ENCODE measurements at places on chromosomes 12 and 14.

DNA sequence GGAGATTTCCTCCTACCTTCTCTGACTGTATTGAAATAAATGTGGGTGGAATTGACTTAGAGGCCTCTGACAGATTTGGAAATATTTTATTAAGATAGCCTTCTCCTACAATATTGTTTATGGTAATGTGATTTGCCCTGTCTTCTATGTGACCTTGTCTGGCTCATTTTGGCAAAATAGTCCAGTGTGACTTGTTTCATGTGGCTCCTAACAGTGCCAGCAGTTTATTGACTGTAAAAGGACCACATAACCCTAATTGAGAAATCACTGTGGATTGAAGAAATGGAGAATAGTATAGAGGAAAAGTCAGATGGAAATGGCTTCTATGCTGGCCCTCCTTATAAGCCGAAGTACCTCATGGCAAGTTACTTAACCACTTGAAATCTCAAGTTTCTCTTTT, 170.9 kb upstream of the PTPRQ start:
- no peak for DNase-seq

DNA sequence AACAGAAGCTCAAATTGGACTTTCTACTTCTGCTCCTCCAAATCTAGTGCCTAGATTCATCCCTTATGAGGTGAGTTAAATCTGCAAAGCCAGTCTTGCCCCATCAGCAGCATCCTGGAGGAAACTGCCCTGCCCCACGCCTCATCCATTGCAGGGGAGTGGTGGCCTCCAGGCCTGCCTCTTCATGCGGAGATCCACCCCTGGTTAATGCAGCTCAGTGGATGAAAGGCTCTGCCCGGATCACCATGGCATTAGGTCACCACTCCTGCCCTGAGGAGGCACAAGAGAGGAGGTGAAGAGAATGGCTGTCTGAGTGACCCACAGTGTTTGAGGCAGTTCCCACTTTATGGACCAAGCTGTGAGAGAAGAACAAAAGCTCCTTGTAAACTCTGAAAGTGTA, 218.1 kb downstream of the C12orf75 start:
- no peak for DNase-seq

- peak; percentile 41 for DNase-seq
Measured at GRCh38 chr12:32502693-32503502, 103.5 kb downstream of the FGD4 start.

GRCh38 chr12:89507015-89507824, 17.4 kb downstream of the GALNT4 start:
- no peak for DNase-seq

- DNase-seq: no peak
Measured at GRCh38 chr14:93040982-93041381, 74.7 kb downstream of the ITPK1 start.

DNA sequence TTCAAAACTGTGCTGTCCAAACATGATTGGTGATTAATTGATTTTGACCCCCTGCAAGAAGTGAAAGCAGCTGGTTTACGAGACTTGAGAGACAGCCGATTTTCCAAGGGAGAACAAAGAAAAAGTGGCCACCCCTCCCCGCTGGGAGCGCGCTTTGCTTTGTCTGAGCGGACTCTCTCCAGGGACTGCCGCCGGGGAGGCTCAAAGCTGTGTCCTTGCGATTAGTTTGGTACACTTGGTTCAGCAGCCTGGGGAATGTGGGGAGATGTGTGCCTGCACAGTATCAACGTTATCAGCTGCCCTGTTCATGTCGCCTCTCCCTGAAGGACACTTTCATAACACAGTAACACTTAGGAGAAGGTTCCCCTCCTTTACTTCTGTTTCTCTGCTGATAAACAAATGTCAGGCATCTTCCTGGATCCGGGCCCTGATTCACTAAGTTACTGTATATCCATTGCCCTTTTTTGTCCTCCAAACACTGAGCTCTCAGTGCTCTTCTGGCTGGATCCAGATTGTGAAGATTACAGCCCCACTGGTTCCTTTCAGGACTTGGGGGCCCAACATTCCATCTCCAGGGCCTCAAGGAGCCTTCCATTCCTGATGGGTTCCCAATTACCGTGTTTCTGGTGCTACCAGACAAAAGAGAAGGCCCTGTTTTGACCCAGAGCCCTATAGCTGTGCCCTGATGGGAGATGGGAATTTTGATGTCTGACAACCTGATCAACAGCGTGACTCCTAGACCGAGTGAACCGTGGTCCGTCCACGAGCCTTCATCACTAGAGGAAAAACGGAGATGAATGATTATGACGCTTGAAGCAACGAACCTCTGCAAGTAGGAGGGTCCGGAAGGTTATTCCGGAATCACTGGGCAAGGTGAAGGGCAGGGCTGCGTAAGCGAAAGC, 31.7 kb upstream of the TUBA1C start:
- DNase-seq: peak; percentile 93

DNA sequence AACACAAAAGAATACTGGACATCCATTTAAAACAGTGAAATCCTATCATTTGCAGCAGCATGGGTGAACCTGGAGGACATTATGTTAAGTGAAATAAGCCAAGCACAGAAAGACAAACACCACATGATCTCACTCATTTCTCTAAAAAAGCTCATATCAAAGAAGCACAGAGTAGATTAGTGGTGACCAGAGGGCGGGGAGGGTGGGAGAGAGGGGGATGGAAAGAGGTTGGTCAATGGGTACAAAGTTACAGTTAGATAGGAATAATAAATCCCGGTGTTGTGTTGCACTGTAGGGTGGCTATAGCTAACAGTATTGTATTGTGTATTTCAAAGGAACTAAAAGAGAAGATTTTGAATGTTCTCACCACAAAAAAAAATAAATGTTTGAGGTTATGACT, 52.4 kb downstream of the DUSP6 start:
- DNase-seq: peak; percentile 51

GRCh38 chr12:65965358-65965757, 141.1 kb downstream of the HMGA2 start:
- no peak for DNase-seq

GRCh38 chr12:2754208-2754607, 40.6 kb upstream of the FKBP4 start:
- DNase-seq: no peak

- DNase-seq: peak; percentile 96
Measured at GRCh38 chr12:89393551-89394121, 41.3 kb upstream of the DUSP6 start.

DNA sequence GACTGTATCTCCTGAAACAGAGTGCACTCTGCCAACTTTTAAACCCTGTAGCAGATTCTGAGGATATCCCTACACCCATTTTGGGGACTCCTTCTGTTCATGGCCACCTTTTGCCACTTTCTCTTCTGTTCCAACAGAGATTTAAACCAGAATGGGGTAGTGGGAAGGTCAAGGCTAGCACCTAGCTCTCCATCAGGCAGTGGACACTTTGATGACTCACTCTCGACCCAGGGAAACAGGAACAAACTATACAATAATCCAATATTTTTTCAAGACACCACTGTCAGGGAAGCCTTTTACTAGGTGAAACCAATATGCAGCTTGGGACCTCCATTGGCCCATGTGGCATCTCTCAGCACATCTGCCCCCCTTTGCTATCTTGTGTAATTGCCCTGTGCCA, 103.6 kb downstream of the DAAM1 start:
- no peak for DNase-seq

DNA sequence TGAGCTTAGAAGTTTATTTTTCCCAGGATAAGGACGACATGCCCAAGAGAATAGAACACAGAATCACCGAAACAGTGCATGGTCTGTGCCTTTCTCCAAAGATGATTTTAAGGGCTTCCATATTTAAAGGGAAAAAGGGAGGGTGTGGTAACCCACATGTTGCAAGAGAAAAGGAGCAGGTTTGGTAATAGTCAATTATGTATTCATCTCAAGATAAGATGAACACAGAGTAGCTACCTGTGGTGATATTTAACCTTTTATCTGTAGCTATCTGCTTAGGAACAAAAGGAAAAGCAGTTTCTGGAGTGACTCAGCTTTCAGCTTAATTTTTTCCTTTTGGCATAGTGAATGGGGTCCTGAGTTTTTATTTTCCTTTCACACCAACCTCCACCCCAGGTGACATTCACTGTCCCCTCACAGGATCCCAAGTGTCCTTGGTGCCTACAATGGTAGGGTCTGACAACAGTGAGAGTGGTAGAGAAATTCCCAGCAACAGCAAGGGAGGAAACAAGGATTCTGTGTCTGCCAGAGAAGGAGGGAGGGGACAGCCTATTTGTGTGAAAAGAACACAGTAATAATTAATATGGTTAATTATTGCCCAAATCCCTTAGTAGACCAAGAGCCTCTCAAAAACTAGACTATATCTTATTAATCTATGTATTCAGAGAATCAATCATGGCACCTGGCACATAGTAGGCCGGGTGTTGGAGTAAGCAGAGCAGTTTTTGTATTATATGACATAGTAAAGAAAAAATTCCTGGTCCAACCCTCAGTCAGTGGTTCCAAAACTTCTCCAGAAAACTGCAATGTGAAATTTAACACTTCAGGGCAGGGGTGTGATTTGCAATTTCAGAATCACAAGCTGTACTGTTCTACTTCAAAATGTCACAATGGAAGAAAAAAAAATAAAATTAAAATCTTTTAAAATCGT, 154.5 kb downstream of the PHLDA1 start:
- no peak for DNase-seq

- peak; percentile 44 for DNase-seq
Measured at GRCh38 chr12:459430-460258, at the start of gene B4GALNT3. B4GALNT3 (plus strand) TSS chr12:459939; CDS start chr12:460377, 438 bp downstream.

GRCh38 chr12:12461923-12462315, 100.7 kb downstream of the DUSP16 start:
- no peak for DNase-seq

DNA sequence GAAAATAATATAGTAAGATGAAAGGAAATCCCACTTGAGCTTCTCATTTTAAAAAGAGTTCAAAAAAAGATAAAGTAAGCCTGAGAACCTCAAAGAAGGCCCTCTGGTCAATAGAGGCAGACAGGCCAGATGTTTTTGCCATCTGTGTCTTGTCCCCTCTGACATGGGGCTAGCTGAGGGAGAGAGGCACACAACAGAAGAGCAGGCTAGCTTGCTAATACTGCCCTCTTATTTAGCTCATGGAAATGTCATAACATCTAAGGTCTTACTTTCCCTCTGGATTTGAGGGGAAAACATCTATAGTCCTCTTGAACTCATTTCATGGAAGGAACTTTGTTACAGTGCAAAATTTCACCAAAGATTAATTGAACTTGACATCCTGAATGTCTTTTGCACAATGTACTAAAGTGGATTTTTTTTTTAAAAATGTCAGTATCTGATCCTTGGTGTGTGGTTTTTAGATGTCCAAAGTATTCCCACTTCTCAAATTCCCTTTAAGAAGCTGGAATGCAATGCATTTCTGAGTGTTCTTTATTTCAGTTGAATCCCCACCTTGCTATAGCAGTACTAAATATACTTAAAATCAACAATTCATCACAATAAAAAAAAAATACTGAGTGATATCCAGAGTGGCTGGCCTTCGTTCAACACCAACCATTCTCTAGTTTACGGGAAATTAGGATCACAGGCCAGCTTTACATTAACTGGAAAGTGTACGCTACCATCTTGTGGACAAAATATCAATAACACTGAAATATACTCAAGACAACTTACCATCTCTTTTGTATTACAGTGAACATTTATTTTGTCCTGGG, 176.7 kb downstream of the PAH start:
- peak; percentile 25 for DNase-seq

GRCh38 chr14:23228812-23229211, 8.9 kb upstream of the RNF212B start:
- DNase-seq: peak; percentile 39

GRCh38 chr12:129423041-129423580, 480.7 kb downstream of the TMEM132D start:
- DNase-seq: no peak

DNA sequence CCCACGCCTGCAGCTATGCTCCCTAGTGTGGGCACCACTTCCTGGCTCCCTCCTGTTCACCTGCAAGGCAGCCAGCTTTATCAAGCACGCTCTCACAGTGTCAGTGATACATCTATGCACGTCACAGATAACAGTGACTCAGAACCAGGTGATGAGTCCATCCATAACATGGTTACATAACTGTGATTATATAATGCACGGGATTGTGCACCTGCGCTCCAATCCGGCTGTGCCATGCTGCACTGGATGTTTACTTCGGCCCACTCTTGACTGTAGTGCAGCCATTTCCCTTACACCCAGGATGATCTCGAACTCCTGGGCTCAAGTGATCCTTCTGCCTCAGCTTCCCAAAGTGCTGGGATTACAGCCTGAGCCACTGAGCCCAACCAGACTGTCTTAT, 38.4 kb upstream of the CEP83 start:
- no peak for DNase-seq

- DNase-seq: peak; percentile 75
Measured at GRCh38 chr14:61253064-61253738, 27.9 kb downstream of the TMEM30B start.

DNA sequence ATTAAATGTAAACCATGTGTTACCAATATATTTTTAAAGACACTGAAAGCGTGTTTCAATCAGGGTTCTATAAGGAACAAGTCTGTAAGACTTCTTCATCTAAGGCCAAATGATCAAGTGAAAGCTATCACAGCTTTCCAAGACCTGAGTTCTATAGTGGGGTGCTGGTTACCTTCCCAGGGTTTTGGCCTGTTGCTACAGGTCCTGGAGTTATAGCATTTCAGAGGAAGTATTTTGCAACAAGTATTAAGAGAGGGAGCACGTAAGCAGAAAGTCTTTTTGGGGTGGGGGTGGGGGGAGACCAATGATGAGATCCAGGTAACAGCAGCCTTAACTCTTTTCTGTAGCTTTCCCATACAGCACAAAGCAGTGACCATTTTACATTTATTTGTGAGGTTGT, 43.8 kb downstream of the FOXN3 start:
- no peak for DNase-seq

- no peak for DNase-seq
Measured at GRCh38 chr14:98608071-98609060, 663.6 kb downstream of the BCL11B start.

GRCh38 chr14:68669111-68669511, 123.8 kb downstream of the ZFP36L1 start:
- no peak for DNase-seq

DNA sequence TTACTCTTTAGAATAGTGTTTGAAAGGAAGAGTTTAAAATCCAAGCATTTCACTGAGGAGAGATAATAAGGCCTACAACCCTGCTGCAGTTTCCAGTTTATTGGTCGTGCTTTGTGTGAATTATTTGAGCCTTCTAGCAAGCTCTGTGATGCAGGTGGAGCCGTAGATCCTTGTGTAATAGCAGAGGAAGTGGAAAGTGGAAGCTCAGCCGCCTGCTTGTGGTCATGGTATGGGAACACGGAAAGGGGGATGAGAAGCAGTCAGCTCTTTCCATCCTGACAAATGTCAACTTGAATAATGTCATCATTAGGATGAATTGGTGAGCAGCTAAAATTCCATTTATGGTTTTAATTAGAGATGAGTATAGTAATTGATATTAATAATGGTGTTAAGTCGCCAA, 29.1 kb downstream of the SYNE2 start:
- DNase-seq: peak; percentile 15

Measured in hematopoietic multipotent progenitor cell treated with erythropoietin and hydrocortisone succinate and interleukin-3 and kit ligand, for 4 days (in vitro differentiated cells).